ENCODE measurements at places on chromosomes 2 and 18.

DNA sequence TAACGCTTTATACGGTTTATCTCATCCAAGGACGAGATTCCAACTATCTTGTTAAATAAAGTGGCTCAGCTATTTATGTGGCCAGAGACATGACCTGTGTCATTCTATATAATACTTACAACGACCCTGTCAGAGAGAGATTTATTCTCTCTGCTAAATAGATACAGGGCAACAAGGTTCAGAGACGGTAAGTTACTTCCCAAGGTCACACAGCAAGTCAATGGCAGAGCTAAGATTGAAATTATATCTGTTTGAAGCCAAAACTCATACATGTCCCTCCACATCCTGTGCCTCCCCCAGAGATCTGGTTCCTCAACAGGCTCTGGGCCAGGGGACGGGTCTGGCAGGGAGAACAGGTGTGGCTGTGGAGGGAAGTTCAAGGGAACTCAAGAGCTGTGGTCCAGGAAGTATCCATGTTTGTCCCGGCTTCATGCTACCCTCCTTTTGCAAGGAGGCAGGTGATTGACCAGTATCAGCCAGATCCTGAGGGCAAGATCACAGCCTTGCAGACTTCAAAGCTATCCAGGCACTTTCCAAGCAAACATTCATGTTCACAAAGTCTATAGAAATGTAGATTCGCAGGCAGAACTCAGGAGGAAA, 99.8 kb downstream of the CAPN13 start:
- no peaks in the 10 kb centered on the region for H3K27me3 ChIP-seq
- H3K36me3 ChIP-seq: no peaks in the 10 kb centered on the region
- H3K27ac ChIP-seq: no peak overlapping the region
- H3K4me3 ChIP-seq: no peak overlapping the region
- no peaks in the 10 kb centered on the region for H3K4me1 ChIP-seq

DNA sequence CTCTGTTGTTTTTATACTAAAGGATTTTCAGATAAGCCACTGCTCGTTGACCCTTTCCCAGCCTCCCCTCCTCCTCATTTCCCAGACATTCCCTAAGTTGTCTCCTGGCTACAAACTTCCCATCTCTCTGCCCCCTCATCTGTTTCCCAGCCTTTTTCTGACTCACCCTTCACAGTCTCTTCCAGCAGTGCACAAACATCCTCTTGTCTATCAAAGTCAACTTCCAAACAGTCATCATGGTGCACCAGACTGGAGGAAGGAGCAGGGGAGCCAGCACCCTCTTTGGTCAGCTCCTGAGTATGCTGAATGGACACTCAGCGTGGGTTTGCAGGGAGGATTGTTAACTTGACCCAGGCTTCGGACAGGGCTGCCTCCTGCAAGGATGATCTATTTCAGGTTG, 26.6 kb upstream of the SPRED2 start:
- DNase-seq: no peak
- H3K27ac ChIP-seq: no peak overlapping the region
- H3K4me3 ChIP-seq: no peak overlapping the region
- no peaks in the 10 kb centered on the region for H3K36me3 ChIP-seq
- peaks cover 32% of the 10 kb centered on the region for H3K27me3 ChIP-seq
- H3K4me1 ChIP-seq: no peaks in the 10 kb centered on the region

- H3K4me1 ChIP-seq: peaks cover 7% of the 10 kb centered on the region
- no peak overlapping the region for H3K27ac ChIP-seq
- no peak overlapping the region for H3K4me3 ChIP-seq
- DNase-seq: peak; percentile 6
- no peaks in the 10 kb centered on the region for H3K27me3 ChIP-seq
- H3K36me3 ChIP-seq: no peaks in the 10 kb centered on the region
Observed at GRCh38 chr2:239246723-239247122, 154.1 kb downstream of the HDAC4 start.

GRCh38 chr2:145066856-145067548, 547.1 kb upstream of the ZEB2 start:
- no peaks in the 10 kb centered on the region for H3K4me1 ChIP-seq
- no peaks in the 10 kb centered on the region for H3K27me3 ChIP-seq
- H3K4me3 ChIP-seq: no peak overlapping the region
- H3K27ac ChIP-seq: no peak overlapping the region

DNA sequence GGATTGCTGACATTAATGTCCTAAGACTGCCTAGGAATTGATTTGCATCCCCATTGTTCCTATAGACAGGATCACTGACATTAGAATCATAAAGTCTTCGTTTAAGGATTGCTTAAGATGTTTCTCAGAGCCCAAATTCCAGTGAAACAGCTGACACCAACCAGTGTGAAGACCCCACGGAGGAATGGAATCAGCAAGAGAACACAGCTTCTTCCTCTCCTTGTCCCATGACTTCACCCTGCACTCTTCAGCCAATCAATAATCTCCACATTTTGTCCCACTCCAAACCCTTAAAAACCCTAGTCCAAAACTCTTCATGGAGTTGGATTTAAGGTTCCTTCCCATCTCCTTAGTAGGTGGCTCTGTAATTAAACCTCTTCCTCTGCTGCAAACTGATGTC, 157.0 kb upstream of the NDUFV2 start:
- DNase-seq: no peak
- no peaks in the 10 kb centered on the region for H3K36me3 ChIP-seq
- H3K27ac ChIP-seq: no peak overlapping the region
- H3K4me1 ChIP-seq: peaks cover 4% of the 10 kb centered on the region
- no peak overlapping the region for H3K4me3 ChIP-seq

DNA sequence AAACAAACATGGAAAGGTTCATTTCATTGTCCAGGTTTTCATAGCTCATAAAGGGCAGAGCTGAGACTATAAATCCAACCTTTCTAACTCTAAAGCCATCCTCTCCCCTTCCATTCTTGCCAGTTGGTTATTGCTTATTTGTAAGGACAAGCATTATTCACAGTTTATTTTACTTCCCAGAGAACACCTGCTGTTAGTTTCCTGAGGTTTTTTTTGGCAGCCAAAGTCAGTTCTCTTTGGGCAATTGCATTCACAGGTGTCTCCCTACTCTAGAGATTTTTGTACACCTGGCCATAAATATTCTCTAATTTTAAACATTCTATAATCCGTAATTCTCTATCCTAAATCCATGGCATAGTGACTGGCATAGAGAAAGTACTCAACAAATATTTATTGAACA, 87.3 kb upstream of the SPHKAP start:
- no peak for DNase-seq
- H3K4me1 ChIP-seq: no peaks in the 10 kb centered on the region
- no peak overlapping the region for H3K4me3 ChIP-seq
